ENCODE measurements at places on chromosomes 4 and X.

DNA sequence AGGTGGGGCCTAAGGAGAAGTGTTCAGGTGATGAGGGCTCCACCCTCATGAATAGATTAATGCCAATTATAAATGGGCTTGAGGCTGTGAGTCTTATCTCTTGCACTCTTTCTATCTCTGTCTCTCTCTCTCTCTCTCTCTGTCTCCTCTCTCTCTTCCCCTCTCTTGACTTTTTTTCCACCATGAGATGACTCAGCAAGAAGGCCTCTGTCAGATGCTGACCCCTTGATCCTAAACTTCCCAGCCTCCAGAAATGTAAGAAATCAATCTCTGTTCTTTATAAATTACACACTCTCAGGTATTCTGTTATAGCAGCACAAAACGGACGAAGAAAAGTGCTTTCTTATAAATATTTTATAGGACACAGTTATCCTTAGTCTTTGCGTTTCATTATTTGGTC, 184.9 kb upstream of the PCDH7 start:
- no peak for DNase-seq

- DNase-seq, result no peak
These were observed 1.7 kb downstream of the TMEM185A start for GRCh38 chrX:149629730-149630387.

- DNase-seq, result no peak
These were observed 59.8 kb downstream of the PTCHD1 start for GRCh38 chrX:23394421-23394820.

- no peak for DNase-seq
These were observed 44.9 kb downstream of the AFAP1 start for GRCh38 chr4:7894677-7895181.

DNA sequence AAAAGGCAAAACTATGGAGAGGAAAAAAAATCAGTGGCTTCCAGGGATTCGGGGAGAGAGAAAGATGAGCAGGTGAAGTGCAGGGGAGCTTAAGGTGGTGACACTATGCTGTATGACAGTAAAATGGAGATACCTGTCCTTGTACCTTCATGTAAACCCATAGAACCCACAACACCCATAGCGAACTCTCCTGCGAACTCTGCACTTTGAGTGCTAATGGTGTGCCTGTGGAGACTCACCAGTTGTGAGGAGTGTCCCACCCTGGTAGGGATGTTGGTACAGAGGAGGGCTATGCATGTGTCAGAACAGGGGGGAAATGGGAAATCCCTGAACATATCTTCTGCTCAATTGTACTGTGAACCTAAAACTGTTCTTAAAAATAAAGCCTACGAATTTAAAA, 42.8 kb downstream of the HMX1 start:
- no peak for DNase-seq

DNA sequence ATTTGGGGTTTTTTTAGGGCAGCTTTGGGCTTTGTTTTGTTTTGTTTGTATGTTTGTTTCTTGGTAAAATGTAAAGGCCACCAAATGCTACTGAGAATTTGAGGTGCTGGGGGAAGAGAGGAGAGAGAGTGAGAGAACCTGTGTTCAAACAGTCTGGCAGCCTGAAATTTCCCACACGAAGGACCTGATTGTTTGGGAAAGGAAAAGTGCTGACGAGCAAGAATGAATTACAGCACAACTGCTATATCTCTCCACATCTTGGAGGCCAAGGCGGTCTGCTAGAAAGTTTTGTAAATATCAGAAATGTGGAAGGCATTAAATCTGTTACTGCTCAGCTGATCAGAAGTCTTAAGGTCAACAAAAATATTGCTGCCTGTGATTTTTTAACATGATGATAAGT, 170.5 kb downstream of the PALLD start:
- DNase-seq, result no peak

GRCh38 chrX:143027275-143027674, 1.5 kb downstream of the SPANXN4 start:
- no peak for DNase-seq

DNA sequence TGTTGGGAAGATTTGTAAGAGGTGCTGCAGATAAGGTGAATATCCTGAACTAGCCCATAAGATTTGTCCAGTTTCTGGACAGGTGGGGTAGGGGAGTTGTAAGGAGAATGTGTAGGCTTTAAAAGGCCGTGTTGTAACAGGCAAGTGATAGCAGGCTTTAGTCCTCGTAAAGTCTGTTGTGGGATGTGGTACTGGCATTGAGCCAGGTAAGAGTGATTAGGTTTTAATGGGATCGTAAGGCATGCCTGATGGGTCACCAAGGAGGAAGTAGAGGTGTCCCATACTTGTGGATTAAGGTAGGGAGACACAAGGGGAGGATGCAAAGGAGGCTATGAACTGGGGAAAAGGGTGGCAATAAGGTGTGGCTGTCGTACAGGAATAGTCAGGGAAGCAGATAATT, 256.9 kb upstream of the DKK2 start:
- DNase-seq, result no peak

DNA sequence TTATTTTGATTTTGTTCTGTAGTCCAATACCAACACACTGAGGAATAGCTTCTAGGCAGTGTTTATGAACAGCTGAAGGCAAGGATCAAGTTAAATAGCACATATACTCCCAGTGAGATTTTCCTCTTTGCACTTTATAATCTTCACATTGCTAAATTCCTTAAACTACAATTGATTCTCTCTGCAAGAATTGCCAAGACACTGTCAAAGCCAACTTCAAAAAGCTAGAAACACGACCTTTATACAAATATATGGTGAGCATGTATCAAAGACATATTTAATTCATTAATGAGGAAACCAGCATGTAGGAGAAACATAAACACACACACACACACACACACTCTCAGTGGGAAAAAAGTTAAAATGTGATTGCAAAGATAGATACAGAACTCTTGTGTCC, 86.4 kb upstream of the FAM9C start:
- DNase-seq, result no peak

GRCh38 chr4:182924497-182924896, 7.3 kb upstream of the DCTD start:
- DNase-seq, result no peak

GRCh38 chrX:3962511-3963311, 249.3 kb upstream of the PRKX start:
- DNase-seq, result no peak

- DNase-seq, result no peak
These were observed 692.6 kb downstream of the RAB28 start for GRCh38 chr4:12791536-12791935.

- DNase-seq, result no peak
These were observed 1.1 kb downstream of the FGFR3 start for GRCh38 chr4:1793940-1794808.

DNA sequence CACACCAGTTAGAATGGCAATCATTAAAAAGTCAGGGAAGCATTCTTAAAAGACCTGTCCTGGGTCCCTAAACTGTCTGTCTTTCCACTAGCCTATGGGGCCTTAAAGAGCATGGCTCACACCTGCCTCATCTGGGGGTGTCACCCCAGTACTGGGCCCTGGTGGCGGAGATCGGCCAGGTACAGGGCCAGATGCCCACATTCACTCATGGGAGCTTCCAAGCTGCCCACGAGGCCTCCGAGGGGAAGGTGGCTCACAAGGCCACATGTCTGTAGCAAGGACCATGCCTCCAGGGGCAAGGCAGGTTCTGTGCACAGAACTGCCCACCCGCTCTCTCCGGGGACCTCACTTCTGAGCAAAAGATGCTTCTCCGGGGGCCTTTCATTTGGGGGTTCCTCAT, 55.5 kb upstream of the AFAP1 start:
- no peak for DNase-seq

- DNase-seq, result no peak
These were observed 127.8 kb upstream of the ANXA3 start for GRCh38 chr4:78423790-78424189.

DNA sequence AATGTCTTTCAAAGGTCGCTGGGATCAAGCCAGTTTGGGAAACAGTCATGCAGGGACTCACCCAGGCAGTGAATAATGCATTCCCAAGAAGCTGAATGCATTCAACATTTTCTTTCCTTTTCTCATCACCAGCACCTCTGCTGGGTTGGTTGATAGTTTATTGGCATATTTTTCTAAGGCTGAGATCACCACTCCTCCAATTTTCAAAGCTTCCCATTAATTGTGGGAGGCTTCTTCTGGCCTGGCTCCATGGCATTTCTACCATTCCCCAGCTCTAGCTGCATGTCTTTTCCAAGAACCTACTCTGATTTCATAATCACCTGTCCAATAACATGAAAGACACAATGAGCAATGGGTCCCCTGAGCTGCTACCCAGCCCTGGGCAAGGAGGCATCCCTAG, 35.8 kb downstream of the CHRDL1 start:
- peak; percentile 56 for DNase-seq

DNA sequence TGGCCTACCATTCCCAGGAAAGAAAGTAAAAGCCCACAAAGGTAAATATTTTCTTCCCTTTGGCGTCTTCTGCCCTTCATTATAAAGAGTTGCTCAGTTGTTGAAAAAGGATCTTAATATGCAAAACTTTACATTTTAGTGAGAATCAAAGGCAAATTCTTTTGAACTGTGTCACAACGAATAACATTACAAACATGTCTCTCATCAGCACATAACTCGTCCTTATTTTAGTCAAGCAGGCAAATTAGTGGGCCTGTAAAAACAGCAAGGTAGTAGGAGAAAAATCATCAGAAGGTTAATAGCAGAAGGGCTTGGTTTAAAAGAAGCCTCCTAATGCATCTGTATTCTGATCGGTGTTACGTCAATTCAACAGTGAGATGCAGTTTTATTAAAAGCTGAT, 647.3 kb upstream of the DIPK2B start:
- no peak for DNase-seq

GRCh38 chrX:24019448-24019847, 7.5 kb downstream of the KLHL15 start:
- DNase-seq, result no peak

DNA sequence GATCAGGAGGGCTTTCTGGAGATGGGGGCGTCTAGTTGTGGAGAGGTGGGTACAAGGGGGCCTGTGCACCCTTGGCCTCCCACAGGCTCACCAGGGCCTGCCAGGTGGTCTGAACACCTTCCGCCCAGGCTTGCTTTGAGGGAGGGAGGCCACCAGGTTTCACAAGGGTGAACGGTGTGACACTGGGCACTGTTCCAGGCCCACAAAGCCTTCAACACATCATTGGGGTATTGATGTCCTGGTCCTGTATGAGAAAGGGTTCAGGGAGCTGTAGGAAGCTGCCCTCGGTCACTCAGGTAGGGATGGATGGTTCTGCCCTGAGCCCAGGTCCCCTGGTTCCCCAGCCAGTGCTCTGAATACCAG, 6.0 kb downstream of the HTRA3 start:
- DNase-seq, result no peak

DNA sequence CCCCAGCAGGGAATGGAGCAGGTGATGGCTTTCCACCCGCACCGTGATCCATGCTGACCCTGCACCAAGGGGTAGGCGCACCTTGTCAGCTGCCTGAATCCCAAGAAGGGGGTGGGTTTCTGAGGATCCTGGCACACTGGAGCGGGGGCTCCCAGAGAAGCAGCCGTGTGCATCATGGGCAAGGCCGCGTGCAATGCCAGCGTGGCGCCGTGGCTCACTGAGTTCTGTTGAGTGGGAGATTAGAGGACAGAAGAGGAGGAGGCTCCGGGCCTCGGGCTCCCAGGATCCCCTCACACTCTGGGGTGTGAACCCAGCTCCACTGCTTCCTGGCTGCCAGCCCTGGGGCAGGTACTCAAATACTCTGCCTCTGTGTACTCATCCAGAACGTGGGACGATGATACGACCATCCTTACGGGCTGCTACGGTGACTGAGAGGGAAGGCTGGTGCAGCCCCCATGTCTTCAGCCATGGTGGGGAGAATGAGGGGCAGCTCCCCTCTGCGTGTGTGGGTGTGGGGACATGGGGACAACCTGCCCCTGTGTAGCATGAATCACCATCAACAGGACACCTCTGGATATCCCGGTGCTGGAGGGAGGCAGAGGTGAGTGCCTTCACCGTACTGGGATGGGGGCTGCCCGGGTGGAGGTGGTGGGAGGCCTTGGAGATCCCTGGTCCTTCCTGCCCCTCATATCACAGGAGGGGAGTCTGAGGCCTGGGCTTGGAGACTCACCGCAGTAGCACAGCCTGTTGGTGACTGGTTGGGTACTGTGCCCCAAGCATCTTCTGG, 52.6 kb downstream of the CPZ start:
- DNase-seq, result no peak

DNA sequence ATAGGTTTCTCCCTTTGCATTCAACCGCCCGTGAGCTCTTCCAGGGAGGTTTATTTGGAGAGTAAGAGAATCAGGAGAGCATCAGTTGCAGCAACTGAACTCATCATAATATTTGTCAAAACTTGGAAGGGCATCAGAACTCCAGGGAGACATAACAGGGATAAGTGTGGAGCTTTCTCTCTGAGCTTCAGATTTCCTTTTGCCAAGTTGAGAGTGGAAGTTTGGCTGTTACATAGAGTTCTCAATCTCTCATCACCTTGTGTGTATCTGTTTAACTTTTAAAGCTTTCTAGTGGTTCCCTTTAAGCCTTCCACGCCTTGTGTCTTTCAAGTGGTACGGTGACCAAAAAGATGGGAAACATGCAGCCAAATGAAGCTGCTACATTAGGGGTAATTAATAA, 18.8 kb downstream of the BMP3 start:
- DNase-seq, result no peak

DNA sequence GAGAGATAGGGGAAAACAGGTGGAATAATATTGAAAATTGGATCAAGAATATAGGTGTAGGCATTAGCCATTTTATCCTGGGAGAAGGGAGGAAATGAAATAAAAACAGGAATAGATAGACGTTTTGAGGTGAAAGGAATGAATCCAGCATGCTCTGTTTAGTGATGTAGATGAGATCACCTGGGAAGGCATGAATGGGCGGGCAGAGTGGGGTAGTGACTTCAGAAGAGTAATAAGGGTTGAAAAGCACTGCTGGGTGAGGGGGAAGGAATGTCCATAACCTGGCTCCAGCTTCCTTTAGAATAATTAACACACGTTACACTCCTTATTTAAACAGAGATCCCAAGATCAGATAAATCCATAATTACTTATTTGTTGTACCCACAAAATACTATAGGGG, 191.1 kb upstream of the ANXA3 start:
- DNase-seq, result no peak

- no peak for DNase-seq
These were observed 482.4 kb downstream of the C4orf33 start for GRCh38 chr4:129578336-129578735.

DNA sequence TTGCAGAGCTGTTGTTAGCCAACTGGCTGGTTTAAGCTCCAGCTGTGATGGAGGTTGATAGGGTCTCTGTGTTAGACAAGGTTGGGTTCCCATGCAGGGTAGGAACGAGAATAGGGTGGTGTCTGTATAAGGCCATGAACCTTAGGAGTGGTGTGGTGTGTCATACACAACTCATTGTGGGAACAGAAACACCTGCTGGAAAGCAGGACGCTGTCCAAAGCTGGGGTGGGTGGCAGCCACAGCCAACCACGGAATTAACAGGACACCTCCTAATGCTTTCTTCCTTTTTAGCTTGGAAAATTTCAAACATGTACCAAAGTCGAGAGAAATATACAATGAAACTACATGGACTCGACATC, 94.4 kb downstream of the ARHGAP10 start:
- no peak for DNase-seq

- peak; percentile 5 for DNase-seq
These were observed 44.6 kb upstream of the LINC00632 start for GRCh38 chrX:140664939-140665338.

Data from HS-5 (cell line).